Activated CD4-positive, alpha-beta T cell treated with anti-CD3 and anti-CD28 coated beads for 48 hours (primary cell): ENCODE measurements at places on chromosomes 16 and 17.

GRCh38 chr17:32805029-32805976 is 71.6 kb downstream of the MYO1D start:
- no peak for DNase-seq

DNA sequence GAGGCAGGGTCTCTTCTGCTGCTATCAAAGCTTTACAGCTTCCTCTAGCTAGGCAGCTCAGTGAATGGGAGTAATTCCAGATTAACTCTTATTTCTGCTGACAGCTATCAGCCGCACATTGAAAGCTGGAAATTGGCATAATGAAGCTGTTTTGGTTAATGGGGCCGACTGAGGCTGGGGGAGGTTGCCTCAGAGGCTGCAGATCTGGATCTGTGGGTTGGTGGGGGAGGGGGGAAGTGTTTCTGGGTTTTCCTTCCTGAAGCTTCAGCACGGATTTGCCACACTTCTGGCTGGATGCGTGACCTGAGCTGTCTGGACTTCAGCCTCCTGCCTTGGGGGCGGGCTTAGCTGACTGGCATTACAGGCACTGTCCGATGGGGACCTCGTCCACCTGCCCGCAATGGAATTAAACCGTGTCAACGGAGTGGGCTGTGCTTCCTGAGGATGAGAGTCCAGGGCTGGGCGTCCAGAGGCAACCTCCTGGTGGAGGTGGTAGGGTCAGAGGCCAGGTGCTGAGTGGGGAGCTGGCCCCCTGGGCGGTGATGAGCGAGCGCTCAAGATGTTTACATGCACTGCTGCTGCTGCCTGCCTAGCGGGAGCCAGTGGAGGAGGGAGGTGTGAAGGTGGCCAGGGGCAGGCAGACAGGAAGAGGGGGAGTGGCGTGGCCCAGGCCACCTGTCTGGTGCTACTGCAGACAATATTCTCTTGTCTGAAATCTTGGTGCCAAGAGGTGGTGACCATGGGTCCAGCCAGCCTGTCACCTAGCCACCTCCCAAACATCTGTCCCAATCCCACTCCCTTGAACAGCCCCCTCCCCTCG is 6.7 kb upstream of the ABCC3 start:
- DNase-seq, result no peak

GRCh38 chr17:40122999-40123810 is 1.4 kb downstream of the MSL1 start:
- peak; percentile 70 for DNase-seq

GRCh38 chr16:69318911-69319289 is 7.8 kb downstream of the VPS4A start:
- no peak for DNase-seq

GRCh38 chr17:6020376-6021010 is 49.7 kb upstream of the WSCD1 start:
- no peak for DNase-seq
